ENCODE measurements at places on chromosomes 6 and 20.

- peak; percentile 65 for DNase-seq
Observed at GRCh38 chr6:44096612-44097011, 30.6 kb downstream of the MRPL14 start.

GRCh38 chr20:33589059-33589458 is 73.1 kb upstream of the C20orf144 start:
- no peak for DNase-seq

DNA sequence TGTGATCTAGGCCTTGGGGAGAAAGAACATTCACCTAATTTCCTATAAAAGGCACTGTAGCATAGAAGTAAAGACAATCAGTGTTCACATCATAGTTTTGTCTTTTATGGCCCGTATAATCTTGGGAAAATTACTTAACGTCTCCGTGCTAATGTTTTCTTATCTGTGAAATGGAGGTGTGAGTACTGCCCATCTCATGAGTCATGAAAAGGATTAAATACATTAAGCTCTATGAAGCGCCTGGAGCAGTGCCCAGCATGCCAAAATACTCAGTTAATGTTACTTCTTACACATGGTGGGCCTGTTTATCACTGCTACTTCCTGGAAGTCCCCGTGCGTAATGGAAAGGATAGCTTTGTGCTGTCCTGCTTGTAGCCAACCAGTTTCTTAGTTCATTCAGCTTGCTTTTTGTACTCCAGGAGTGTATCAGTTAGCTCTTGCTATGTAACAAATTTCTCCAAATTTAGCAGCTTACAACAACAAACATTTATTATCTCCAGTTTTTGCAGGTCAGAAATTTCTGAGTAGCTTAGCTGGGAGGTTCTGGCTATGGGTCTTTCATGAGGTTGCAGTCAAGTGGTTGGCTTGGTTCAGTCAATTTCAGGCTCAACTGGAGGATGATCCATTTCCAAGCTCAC is 103.6 kb upstream of the BMP2 start:
- DNase-seq, result no peak

DNA sequence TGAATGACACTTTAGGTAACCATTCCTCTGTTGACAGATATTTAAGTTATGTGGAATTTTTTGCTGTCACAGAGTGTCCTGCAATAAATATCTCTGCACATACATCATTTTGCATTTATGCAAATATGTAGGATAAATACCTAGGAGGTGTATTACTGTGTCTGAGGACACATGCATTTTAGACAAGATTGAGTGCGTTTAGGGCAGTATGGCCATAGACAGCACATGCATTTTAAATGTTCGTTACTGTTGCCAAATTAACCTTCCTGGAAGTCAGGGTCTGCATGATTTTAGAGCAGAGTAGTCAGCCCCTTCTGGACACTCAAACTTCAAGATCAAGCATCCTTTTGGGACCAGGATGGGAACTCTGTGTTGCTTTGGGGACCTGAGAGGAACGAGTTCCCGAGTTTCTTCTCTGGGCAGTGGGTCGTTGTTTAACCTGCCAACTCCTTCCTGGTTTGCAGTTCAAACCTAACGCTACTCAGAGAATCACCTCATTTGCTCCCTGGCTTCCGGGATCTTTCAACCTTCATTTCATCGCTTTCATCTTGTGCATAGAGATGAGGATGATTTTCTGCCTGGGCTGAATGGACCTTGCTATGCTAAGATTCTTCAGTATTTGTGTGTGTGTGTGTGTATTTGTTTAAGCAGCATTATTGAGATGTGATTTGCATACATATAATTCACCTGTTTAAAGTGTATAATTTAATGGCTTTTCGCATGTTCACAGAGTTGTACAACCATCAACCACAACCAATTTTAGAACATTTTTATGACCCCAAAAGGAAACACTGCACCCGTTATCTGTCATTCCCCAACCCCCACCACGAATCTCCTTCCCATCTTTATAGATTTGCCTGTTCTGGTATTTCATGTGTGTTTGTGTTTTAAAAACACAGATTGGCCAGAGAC is 9.8 kb downstream of the BCAS4 start:
- no peak for DNase-seq

GRCh38 chr6:42901538-42901957 is 14.3 kb upstream of the PTCRA start:
- peak; percentile 48 for DNase-seq

- no peak for DNase-seq
Observed at GRCh38 chr6:157424491-157425020, 43.6 kb downstream of the ZDHHC14 start.

DNA sequence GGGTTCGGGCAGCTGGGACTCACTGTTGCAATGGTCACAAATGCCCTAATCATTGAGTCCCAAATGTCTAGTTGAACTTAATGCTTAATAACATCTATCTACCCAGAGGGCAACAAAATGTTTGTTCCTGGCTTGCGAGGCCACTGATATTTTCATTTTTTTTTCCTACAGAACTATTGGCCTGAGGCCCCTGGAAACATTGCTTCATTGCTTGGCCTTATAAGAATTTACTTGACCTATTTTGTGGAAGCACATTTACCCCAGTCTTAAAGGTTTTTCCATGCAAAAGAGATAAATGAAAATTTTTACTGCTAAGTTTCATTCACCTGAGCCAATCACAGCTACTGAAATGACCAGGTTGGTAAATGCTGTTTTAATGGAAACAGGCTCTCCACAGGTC is 133.1 kb upstream of the RIPOR2 start:
- DNase-seq, result no peak

DNA sequence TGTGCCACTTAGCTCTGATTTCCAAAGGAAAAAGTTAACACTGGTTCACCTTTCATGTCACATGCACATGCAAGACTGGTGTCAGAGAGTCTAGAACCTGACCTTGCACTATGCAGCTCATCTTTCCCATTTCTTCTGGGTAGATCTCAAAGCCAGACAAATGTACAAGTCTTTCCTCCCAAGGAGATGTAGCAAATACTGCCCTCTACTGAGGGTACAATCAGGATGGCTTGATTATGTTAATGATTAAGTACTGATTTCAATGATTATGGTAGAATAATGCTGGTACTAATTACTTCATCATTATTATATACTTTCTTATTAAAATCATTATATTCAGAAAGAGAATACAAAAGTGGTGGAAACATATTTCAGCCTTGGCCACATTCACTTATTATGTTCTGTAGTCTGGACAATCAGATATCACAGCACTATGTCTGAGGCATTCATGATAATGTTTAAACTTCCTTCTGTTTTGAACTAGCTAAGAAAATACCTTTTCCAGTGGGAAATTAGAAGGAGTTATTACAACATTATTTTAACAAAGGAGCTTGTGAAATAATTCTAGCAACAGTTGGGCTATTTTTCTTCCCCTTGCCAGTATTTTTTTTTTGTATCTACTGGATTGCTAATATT is 68.5 kb upstream of the FOXO3 start:
- no peak for DNase-seq

DNA sequence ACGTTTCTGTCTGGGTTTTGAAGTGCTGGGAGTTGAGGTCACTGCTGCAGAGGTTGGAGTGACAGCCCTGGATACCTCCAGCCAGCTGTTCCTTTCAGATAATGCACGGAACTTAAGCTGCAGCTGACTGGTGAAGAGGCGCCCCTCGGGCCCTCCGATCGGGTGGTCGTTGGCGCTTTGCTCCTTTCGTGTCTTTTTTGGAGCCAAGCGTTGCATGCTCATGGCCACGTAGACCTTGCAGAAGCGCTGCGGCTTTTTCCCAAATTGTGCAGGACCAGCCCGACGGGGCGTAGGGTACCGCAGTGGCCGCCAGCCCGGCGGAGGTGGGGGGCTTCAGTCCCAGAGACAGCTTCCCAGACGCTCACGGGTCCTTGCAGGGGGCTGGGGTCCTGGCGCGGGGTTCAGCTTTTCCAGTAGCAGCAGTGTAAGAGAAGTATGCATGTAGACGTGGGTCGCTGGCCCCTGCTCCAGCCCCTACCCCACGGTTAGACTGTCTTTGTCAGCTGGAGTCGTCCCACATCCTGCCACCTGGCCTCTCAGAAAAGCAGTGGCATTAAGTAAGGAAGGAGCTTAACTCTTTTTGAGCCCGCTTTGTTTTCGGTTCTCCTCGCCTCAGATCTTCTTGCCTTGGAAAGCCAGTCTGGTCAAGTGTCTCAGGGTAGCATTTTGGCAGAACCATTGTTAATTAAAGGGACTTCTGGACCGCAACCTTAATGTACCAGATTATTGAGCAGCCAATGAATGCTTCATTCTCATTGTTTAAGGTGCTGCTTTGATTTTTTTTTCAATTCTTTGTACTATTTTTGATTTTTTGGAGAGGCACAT is 838 bp downstream of the TNFAIP3 start:
- DNase-seq, result no peak

- DNase-seq, result no peak
Observed at GRCh38 chr6:31350196-31351032, 6.6 kb downstream of the HLA-B start.

DNA sequence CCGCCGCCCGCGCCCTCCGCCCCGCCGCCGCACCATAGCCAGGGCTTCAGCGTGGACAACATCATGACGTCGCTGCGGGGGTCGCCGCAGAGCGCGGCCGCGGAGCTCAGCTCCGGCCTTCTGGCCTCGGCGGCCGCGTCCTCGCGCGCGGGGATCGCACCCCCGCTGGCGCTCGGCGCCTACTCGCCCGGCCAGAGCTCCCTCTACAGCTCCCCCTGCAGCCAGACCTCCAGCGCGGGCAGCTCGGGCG is 1.5 kb downstream of the FOXC1 start:
- no peak for DNase-seq

DNA sequence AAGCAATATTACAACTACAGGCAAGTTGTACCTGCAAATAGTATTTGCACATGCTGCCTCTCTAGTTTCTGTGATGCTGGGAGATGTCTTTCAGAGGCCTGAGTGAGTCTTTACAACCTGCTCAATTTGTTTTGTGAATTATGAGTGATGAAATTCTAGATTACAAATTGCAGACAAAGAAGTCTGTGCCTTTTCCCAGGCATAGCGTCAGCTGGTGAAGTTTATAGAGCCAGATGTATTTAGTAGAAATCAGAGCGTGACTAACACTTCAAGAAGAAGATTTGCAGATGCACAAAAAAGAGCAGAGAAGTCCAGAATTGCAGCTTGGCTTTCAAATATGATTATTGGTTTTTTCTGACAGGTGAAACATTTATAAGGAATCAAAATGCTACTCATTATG is 289.9 kb downstream of the PLCB1 start:
- DNase-seq, result no peak

DNA sequence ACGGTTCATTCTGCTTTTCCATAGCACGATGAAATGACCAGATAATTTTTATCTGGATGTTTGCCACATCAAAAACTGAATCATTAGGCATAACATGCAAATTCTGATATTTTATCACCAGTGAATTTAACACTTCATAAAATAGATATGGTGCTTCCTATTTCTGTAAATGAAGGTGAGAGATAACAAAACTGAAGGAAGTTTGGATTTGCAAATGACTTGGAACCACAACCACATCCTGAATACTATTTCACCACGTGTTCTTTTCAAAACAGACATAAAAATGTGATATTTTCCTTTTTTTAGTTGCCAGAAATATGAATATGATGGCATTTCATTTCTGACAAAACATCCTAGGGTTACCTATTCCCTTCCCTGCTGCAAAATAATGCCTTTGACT is 146.1 kb downstream of the EDN1 start:
- no peak for DNase-seq

DNA sequence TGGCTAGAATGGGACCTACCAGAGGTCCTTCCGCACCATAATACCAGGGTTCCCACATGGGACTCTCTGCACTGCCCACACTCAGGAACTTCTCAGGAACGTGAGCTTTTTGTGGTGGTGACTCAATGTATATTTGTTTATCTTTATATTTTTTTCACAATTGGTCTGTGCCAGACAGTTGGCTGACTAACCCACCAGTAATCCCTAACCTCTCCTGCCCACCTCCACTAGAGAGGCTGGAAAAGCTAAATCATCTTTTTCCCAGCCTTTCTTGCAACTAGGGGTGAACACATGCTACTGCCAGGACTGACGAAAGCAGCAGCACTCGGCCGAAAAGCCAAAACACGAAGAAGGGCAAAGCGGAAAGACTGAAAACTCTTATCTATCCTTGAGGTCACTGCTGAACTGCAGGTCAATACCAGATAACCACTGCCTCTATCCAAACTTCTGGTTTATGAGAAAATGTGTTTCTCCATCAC is 112.9 kb downstream of the TRERF1 start:
- DNase-seq, result no peak

- DNase-seq, result no peak
Observed at GRCh38 chr20:48131581-48131980, 346.3 kb upstream of the SULF2 start.

DNA sequence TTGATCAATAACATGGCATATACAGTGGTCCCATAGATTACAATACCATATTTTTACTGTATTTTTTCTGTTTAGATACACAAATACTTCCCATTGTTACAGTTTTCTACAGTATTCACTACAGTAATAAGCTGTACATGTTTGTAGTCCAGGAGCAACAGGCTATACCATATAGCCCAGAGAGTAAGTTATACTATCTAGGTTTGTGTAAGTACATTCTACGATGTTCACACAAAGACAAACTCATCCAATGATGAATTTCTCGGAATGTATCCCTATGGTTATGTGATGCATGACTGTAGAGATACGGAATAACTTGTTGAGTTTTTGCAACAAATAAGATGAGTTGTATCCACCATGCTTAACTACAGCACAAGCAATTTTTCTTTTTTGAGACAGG is 3.6 kb upstream of the MYO6 start:
- DNase-seq, result no peak

GRCh38 chr6:72931325-72931887 is 293.9 kb downstream of the KHDC1L start:
- DNase-seq, result no peak

DNA sequence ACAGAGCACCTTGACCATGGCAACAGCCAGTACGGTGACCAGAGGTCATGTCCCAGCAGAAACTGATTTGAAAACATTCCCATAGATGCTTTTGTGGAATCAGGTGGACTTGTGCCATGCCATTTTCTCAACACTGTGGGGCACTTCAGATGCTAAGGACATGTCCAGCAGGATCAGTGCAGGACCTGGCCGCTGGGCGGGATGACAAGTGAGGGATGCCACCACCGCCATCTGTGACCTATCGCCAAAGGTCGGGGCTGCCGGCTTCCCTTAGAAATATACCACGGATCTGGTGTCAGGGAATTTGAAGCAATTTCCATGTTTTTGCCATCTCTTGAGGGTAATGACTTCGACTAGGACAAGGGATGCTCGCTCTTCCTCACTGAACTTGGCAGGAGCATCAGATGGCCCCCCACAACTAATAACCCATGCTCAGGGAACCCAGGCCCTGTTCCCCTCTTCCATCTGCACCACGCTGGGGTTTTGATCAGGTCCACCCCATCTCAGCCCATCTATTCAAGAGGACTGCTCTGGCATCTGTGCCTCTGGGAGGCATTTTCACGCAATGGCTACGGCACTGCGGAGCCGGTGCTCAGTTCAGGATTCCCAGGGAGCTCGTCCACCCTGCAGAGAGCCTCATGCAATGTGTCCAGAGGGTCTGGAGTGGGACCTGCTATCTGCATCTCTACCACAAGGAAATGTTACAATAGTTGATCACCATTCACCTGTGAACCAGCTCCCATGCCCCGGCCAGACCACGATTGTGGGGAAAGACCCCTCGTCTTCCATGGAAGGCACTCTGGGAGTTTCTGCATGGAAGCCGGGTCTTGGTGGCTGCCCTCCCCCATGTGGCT is 302.6 kb downstream of the TAF4 start:
- no peak for DNase-seq

Data from stimulated activated CD4-positive, alpha-beta T cell treated with anti-CD3 and anti-CD28 coated beads, Interleukin-12 subunit alpha, Interleukin-12 subunit beta, amount 100 ng/mL, for 4 hours (primary cell).